Jurkat, Clone E6-1 (cell line): ENCODE measurements at places on chromosomes 5 and 9.

DNA sequence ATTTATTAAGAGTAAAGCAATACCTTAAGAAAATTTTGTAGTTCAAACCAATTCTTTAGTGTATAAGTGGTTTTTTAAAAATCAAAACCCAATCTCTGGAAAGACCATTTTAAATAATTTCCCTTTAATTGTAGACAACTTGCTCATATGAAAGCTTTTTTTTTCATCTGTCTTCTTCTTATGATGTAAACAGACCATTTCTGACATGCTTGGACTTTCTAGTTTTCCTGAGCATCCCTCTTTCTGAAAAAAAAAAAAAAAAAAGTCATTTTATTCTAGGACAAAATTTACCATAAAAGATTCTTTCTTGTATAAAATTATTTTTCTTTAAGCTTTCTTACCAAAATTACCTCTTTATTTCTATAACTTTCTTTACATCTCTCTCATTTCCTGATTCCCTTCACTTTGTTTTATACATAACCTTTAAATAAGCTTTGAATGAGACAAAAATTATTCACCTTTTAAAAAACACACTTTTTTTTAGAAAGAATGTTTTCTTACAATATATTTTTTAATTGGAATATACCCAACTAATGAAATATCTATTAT, 67.5 kb downstream of the COL15A1 start:
- DNase-seq: peak; percentile 29

DNA sequence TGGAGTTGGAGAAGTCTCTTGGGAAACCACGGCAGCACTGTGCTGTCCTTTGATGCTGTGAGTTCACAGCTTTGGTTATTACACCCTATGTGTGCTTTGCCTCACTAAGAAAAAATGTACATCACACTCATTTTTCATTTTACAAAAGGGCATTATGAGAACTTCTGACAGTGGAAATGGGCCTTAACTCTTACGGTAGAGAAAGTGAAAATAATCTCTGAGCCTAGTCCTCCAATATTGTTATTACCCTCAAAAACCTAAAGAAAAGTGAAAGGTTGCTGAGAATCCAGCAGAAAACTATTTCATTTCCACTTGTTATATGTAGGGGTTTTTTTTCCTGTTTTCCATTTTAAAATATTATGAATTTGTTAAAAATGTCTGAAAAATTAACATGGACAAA, 8.2 kb upstream of the OR13D1 start:
- no peak for DNase-seq

- peak; percentile 67 for DNase-seq
Measured at GRCh38 chr9:126490871-126491567, 122.7 kb upstream of the LMX1B start.

- DNase-seq: no peak
Measured at GRCh38 chr9:134605351-134605965, 36.1 kb upstream of the COL5A1 start.

DNA sequence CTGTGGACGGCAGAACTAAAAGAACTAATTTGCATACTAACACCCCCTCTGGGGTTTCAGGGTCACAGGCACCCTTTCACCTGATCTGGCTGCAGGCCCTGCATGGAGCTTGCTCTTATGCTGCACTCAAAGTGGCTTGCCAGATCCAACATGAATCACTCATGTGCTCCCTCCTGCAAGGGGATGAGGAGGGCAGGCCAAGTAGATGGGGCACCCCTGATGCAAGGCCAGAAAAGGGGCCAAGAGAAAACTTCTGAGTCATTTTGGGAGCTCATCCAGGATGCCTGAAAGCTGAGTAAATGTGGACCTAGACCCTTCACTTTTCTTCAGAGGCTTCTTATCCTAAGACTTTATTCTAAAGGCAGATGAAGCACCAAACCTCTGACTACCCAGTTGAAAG, 558.5 kb upstream of the PTGER4 start:
- no peak for DNase-seq

DNA sequence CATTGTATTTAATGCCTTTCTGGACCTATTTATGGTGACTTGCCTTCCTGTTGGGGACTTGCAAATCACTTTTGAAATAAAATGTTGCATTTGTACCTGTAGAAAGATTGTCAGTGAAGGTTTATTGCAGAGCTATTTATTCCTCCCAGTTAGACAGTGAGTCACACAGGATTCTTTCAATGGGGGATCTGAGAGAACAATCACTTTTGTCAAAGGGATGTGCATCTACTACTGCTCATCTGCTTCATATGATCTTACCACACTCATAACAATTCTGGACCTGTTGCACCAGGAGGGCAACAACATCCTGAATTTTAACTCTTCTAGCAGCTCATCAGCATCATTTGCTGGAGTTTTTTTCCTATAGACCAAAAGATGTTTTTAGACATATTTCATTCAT, 66.8 kb downstream of the FBXL7 start:
- no peak for DNase-seq

- no peak for DNase-seq
Measured at GRCh38 chr9:84187090-84187489, 153.5 kb downstream of the SLC28A3 start.

DNA sequence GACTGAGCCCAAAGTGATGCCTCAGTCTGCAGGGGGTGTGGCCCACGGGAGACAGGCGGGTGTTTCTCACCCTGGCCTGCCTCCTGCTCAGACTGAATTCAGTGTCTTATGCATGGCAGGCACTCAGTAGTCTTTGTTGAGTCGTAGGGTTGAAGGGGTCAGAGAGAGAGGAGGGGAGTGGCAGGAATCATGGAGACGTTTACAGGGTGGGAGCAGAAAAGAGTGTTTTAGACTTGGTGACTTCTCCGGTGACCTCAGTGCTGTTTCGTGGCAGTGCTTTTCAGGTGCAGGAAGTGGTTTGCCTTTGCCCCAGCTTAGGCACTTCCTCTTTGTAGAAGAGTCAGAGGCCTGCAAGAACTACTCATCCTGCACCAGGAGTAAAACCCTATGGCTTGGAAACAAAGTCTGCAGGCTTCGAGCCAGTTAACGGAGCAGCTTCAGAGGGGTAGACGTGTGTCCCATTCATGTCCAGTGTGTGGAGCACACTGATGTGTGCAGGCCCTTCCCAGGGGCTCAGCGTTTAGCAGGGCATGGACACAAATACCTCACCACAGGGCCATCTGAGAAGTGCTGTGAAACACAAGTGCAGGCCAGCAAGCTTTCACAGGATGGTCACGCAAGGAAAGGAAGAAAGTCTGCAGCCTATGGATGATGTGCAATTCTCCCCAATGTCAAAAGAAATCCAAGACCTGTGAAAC, 24.5 kb upstream of the SEMA4D start:
- peak; percentile 98 for DNase-seq

DNA sequence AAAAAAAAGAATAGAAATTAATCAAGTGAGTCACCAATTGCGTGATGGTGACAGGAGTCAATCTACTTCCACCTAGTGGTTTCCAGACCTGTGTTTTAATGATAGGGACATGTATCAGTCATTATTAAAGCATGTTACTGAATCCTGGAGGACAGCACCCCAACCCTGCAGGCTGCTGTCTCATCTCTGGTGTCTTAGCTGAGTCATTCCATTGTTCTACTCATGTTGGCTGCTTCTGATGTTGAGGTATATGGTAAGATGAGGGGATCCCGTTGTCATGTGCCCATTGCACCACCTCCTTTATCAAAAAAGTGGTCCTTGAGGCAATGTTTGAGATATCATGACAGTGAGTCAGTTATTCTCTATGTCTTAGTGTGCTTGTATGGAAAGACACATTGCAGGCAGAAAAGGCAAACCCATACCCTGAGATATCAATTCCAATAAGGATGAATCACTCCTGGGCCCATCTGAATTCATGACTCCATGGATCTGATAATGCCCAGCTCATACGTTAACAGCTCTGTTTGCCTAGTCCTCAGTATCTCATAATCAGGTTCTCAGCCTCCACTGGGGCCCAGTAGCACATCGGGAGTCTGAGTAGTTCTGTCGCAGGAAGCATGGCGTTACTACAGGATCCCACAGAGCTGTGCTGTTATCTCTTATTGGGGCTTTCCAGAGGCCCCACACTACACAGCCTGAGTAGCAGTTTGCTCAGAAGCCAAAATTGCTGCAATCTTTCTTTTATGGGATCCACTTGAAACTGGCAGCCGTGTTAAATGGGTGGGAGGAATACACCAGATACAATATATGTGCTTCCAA, 31.2 kb downstream of the HMGCS1 start:
- no peak for DNase-seq

DNA sequence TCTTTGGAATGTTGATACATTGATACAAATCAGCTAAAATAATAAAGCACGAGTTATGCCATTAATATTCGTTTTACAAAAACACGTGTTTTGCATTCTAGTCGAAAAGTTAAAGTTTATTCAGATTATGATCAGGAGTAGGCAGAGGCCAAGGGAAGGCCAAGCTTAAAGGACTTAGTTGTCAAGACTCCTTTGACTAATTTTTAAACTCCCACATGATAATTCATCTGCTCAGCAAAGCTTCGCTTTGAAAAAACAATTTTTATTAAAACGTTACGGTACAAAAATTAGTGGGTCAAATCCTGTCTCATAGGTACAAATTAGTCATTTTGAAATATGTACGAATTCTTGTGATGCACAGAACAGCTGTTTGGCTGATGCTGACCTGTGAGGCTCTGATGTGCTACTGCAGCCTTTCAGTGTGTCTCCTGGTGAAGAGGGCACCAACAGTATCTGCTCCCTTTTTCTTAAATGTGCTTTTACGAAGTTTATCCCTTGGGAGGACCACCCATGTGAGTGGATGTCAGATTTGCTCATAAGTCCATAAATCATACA, 23.0 kb upstream of the NR3C1 start:
- DNase-seq: no peak

DNA sequence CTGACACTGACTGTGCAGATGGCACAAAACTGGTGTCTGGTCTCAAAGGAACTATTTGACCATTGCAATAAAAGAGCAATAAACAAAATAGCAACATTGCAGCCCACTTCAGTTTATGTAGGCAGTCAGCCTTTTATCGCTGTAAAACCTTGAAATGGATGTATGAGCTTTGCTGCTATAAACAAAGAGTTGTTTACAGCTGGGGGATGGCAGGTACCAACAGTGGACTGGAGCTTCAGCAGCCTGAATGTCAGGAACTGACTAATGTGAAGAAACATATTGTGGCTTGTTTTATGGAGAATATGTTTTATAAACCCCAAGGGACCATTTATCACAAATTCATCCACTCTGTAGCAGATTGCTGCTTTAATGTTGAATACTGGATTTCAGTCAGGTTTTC, 78.0 kb downstream of the PTPRD start:
- no peak for DNase-seq

GRCh38 chr5:148681157-148682057, 27.1 kb upstream of the HTR4 start:
- no peak for DNase-seq

DNA sequence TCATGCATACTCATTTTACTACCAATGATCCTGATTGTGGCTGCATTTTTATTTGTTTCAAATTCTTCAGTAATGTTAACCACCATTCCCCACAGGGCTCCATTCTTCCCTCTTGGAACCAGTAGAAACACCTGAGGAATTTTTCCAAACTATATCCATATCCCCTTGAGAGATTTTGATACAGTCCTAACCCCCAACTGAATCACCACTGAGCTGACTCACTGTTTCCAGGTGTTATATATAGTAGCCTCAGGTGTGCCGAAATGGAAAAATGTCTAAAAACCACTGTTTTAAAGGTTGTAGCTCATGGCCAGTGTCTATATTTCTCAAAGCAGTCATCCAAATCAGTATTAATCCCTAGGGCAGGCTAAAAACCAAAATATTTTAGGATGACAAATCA, 85.2 kb downstream of the MRPS27 start:
- no peak for DNase-seq

DNA sequence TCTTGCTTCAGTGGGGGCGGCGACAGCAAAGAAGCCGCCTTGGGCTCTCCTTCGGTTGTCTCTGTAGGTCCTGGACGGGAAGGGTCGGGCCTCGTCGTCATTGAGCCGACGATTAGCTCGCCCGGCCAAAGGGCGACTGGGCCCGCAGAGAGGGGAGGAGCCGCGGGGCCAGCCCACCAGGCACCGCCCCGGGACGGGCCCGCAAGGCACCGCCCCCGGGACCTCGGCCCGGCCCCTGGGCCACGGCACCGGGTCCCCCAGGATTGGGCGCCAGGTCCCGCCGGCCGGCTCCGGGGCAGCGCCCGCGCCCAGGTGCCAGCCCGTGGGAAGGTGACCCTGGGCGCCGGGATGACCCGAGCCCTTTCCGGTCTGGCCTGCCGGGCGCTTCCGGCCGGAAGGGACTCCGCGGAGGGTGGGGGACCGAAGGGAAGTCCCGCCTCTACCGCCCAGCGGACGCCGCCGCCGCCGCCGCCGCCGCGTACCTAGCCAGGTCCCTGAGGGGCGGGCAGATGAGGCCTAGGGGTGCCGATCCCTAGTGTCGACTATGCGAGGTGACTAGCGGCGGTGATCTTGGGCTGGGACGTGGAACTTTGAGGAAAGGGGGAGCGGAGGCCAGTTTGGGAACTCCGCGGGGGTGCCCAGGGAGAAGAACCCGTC, at the start of the genes GBA2 and RGP1:
Gene GBA2, minus strand, starts transcription at position 371 of the 657 bp plus-strand sequence. CDS start 524 bp downstream, outside the sequence.
Gene RGP1, plus strand, starts transcription at position 430 of the 657 bp plus-strand sequence. CDS start 469 bp downstream, outside the sequence.
- DNase-seq: no peak

- DNase-seq: no peak
Measured at GRCh38 chr9:132319421-132320110, 35.2 kb downstream of the SETX start.

GRCh38 chr9:82938426-82939218, 124.3 kb downstream of the RASEF start:
- DNase-seq: no peak

DNA sequence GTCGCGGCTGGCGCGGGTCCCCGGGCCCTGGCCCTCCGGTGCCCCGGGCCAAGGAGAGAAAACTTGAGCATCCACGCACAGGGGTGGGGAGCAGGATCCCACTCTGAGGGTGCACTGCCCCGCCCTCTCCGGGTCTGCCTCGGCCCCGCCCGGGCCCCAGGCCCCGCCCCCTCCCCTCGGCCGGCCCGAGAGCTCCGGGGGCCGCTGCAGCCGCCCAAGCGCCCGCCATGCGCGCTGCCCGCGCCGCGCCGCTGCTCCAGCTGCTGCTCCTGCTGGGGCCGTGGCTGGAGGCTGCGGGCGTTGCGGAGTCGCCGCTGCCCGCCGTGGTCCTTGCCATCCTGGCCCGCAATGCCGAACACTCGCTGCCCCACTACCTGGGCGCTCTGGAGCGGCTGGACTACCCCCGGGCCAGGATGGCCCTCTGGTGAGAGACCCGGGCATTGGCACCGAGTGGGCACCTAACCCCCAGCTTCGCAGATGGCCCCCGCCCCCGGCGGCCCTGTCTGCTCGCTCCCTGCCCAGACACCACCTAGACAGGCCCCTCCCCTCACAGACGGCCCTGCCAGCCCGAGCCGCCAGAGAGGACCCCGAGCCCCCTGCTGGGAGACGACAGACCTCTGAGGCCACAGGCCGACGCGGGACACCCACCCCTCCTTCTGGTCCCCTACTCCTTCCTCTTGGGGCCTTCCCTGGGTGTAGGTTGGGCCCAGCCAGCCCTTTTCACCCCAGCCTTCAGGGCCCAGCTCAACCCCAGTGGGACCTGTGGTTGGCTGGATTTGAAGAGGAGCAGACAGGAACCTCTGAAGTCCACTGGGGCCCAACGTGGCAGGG, at the start of gene CERCAM:
Gene CERCAM, plus strand, starts transcription at position 207 of the 831 bp plus-strand sequence. Its CDS starts 21 bp downstream, at position 228.
- DNase-seq: no peak

DNA sequence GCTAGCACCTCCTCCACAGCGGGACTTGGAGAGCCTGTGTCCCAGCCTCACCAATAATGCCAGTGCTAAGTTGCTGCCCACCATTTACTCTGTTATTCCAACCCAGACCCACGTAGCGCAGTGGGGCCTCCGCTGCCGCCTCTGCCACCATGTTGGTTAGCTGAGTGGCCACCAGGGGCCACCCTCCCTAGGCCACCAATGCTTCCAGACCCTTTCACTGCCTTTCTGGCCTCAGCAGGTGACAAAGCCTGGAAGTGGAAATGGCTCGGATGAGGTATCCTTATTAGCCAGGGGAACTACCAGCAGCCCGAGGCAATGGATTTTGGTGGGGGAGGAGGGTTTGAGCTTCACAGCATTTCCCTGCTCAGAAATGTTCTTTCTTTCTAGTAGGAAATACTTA, 110.1 kb downstream of the OSTF1 start:
- no peak for DNase-seq
